ENCODE measurements at places on chromosomes 2 and 18.
A peak's percentile ranks its signal among the peaks of the same experiment; 100 is the strongest.

- DNase-seq = peak; percentile 4
These were observed 27.5 kb downstream of the CNRIP1 start for GRCh38 chr2:68292108-68292710.

DNA sequence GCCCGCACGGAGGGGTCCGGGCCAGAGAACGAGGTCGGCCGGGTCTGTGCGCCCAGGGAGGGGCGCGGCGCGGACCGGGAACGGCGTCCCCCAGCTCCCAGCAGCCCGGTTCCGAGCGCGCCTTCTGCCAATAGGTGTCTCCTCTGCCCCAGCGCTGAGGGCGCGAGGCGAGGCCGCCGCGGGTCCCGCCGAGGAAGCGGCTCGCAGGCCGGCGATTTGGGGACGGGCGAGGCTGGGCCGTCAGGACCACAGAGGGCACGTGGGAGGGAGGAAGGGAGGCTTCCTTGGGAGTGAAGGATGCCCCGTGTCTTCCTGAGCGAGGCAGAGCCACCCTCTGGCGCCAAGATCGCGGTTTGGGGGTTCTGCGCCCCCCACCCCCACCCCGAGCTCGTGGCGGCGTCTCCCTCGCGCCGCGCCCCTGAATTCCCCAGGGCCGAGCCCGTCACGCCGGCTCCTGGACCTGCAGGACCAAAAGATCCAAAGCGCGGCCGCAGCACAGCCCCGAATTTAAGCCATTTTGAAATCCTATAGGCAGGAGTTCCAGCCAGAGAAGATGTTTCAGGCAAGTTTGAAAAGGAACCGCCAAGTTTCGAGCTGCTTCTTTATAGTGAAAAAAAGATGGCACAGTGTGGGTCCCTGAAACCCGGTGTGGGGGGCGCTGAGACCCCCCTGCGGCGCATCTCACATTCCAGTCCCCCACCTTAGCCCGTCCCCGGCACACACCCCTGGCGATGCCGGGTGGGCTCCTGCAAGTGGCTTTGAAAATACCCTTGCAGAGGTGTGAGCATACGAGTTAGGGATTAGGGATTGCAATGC is 909 bp downstream of the NFATC1 start:
- DNase-seq = peak; percentile 37

DNA sequence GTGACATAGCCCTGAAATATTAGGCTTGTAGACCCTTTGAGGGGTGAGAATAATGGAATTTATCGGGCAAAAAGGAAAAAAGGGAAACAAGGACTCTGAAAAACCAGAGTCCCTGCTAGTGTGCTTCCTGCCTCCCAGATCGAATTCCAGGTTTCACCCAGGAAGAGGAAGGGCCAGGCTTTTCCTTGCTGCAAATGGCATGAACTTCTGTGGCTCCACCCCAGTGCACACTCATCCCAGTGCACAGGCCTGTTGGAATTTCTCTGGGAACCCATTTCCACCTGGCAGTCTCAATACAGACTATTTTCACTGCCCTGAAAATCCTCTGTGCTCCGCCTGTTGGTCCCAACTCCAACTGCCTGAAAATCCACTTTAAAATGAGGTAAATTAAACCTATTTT is 29.9 kb downstream of the C18orf54 start:
- no peak for DNase-seq

GRCh38 chr2:105723431-105723830 is 21.3 kb upstream of the NCK2 start:
- DNase-seq = no peak

GRCh38 chr2:159722580-159722979 is 10.3 kb downstream of the MARCHF7 start:
- DNase-seq = no peak

DNA sequence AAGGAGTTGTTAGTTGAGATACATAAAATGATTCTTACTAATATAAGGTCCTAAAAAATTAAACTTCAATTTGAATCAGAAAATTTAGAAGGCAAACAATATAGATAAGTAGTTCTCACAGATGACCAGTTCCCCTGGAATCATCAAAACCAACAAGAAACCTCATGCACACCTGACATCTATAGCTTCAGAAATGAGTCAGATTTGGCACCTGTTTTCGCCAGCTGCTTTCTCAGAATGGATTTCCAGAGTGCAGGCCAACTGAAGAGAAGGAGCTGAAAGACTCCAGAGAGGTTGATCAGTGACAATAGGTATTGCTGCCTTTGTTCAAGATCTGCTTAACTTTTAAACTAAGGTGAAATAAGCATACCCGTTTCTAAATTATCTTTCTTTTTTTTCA is 192.4 kb downstream of the RDH14 start:
- DNase-seq = no peak

GRCh38 chr18:6595666-6596065 is 133.8 kb upstream of the ARHGAP28 start:
- DNase-seq = no peak

DNA sequence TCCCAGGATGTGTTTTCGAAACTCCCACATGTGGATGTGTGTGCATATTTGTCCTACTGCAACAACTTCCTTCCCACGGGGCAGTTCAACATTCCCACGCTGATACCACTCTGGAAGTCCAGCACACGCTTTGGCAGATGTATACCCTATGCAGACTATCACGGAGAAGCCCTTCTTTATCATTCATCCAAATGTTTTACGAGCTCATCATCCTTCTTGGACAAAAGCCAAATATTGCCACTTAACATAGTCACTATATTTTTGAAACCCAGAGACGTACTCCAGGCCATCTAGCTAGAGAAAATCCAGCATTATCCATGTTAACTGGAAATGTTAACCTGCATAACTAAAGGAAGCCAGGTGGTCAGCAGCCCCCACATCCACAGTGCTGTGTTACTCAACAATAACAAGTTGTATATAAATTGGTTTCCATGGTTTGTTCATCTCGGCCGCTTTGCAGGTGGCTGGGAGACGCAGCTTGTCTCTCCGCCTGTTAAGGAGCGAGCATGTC is 131.5 kb downstream of the ZNF532 start:
- no peak for DNase-seq

- no peak for DNase-seq
These were observed 32.4 kb upstream of the ACYP2 start for GRCh38 chr2:54083021-54083420.

- DNase-seq = no peak
These were observed 137.4 kb downstream of the INHBB start for GRCh38 chr2:120483355-120483754.

- DNase-seq = no peak
These were observed 214.7 kb downstream of the KLHL29 start for GRCh38 chr2:23599667-23600066.

DNA sequence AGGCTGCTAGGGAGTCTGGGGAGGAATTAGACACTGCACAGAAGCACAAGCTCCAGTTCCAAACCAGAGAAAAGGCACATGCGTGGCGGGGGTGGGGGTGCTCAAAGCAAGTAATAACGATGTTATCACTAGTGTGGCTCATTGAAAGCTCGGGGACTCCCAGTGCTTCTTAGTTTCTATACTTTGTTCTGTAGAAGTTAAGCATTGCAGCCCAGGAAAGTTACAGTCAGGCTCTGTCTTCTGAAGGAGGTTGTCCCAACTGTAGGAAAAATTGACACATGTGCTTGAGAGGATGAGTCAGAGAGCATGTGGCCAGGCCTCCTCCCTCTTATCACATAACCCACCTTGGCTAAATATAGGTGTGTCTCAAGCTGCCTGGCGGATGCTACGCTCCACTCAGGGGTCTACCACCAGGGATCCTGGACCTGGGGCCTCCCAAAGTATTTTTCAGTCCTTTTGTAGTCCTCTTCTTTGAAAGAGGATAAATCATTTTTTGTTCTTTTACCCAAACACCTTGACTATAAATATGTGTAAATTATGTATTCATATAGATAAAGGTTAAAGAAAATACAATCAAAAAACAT is 3.8 kb downstream of the GALNT5 start:
- DNase-seq = peak; percentile 80

GRCh38 chr2:234047361-234047760 is 3.1 kb upstream of the SPP2 start:
- no peak for DNase-seq

GRCh38 chr2:18544171-18544570 is 16.3 kb downstream of the RDH14 start:
- no peak for DNase-seq

DNA sequence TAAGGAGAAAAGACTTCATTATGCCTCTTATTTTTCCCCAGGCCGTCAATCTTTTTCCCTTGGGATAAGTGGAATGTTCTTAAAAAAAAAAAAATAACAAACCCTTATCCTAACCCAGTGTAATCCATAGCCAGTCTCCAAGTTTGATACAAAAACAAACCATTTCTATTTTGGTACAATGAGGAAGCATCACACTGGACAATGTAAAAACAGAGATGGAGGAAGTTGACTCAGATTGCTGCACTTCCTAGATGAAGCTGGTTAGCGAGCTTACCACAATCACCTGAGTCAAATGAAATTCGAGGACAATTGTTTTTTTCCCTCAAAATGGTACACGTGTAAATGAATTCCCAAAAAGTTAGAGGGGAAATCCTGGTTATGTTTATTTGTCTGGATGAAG is 259.7 kb downstream of the TCF4 start:
- DNase-seq = no peak

- DNase-seq = no peak
These were observed 71.1 kb downstream of the PIK3C3 start for GRCh38 chr18:42025974-42026625.

DNA sequence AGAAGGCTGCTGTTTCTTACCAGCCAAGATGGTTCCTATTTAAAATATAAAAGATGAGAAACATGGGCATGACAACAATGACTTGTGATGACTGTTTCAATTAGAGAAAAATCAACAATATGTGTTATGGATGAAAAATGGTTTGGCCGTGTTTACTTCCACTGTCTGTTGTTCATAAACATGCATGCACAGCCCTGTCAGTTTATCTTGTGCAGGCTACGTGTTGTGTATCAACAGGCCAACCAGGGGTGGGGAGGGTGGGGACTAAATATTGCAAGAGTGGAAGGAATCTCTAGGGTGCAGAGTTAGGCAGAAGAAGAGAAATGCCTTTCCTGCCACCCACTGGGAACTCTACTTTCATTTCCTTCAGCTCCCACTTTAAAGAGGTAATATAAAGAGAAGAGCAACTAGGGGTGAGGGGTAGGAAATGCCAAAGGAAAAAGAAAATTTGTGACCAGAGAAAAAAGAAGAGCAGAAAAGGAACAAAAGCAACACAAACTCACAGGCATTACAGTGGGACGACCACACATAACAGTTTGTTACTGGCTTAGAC is 116.8 kb upstream of the MEIS1 start:
- no peak for DNase-seq

GRCh38 chr2:141341444-141341843 is 789.4 kb downstream of the LRP1B start:
- no peak for DNase-seq

GRCh38 chr2:8496079-8496478 is 185.8 kb upstream of the ID2 start:
- DNase-seq = no peak

DNA sequence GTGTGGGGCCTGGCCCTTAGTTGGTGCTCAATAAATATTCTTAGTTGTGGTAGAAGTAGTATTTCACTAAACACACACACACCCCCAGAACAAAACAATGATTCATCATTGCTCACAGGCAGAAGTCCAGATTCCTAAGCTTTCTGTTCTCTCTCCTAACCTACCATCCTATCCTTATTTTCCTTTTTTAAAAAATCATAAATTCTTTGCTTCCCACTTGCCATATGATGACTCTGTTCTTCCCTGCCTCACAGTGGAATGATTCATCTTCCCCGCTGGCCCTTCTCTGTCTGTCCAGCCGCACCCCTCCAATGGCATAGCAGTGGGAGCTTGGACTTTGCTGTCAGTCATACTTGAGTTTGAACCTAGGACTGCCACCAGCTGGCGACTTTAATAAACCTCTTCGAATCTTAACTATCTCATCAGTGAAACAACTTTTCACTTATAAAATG is 5.2 kb downstream of the EML6 start:
- DNase-seq = no peak

- no peak for DNase-seq
These were observed 293.8 kb upstream of the SLC14A2 start for GRCh38 chr18:45321520-45321919.

DNA sequence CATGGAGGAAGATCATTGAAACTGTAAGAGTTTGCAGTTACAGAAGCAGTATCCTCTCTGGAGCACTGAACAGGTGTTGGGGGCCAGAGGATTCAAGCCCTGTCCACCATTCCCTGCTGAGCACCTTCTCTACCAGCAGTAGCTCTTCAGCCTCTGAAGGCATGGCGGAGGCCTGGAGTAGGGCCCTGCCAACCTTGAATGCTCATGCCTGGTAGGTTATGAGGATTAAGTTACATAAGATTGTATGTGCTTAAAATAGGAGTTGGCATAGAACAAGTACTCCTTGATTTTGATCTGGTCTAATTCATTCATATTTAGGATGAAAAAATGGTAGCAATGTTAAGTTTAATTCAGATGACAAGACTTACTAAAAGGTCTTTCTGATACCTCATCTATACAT is 40.2 kb downstream of the FMNL2 start:
- DNase-seq = no peak

GRCh38 chr18:74669136-74669798 is 71.6 kb downstream of the ZNF407 start:
- no peak for DNase-seq

- DNase-seq = no peak
These were observed 3.0 kb upstream of the ASB1 start for GRCh38 chr2:238423561-238424312.

GRCh38 chr2:232336981-232337720 is 41.4 kb upstream of the ALPP start:
- DNase-seq = no peak

DNA sequence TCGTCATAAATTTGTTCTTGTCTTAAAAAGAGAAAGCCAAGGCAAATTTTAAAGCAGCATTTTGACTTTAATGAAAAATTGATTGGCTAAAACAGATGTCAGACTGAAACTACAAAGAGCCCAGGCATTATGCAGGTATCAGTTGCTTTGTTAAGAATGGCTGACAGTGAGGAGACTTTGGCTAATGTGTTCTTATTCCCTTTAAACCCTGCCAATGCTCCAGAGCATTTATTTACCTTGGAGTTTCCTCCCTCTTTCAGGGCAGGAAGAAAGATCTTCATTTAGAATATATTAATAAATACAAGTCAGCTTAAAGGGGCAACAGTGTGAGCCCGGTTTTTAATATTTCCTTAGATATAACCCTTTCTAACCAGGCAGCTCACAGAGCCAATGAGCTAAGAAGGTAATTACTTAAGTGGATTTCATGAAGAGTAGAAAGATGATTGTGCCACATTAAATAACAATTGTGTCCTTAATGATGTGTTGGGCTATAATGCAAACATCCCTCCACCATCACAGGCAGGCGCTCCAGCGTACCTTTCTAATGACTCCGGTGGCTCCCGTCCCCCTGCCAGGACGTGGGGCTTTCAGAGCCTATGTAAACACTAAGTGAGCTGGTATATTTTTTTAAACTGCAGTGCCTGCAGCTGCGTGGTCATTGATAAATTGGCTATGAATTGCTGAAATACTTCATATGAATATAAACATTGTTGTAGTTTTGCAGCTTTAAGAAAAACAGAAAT is 349.4 kb upstream of the POU3F3 start:
- no peak for DNase-seq
